ENCODE measurements at places on chromosomes 7 and 10. TPM values are rescaled to one million over a fixed set of nuclear protein-coding genes. Genes with fewer than 3 reads are reported as not detected.

Gene NEUROD6
- total RNA-seq: not detected

Gene CPSF4
- 87.3 TPM for total RNA-seq

Gene SFRP4
- not detected for total RNA-seq

Gene CALHM3
- total RNA-seq: not detected

Gene ABCB8
- 34.8 TPM for total RNA-seq

Gene ADCY1
- 15.3 TPM for total RNA-seq

Gene SYT15
- 1.8 TPM for total RNA-seq

Gene PPP1R9A
- total RNA-seq: 30.1 TPM

Gene RBM20
- total RNA-seq: 16.0 TPM

Gene TMEM139
- 2.2 TPM for total RNA-seq
